Fibroblast of lung (primary cell): ENCODE measurements at places on chromosomes 5 and 9. TPM values are rescaled to one million over a fixed set of nuclear protein-coding genes. Genes with fewer than 3 reads are reported as not detected.

GRCh38 chr9:82117026-82117811 is 128.6 kb downstream of the SPATA31D1 start:
- peak; percentile 14 for DNase-seq

- DNase-seq: no peak
These were observed 72.8 kb downstream of the PRRT1B start for GRCh38 chr9:131618071-131618479.

DNA sequence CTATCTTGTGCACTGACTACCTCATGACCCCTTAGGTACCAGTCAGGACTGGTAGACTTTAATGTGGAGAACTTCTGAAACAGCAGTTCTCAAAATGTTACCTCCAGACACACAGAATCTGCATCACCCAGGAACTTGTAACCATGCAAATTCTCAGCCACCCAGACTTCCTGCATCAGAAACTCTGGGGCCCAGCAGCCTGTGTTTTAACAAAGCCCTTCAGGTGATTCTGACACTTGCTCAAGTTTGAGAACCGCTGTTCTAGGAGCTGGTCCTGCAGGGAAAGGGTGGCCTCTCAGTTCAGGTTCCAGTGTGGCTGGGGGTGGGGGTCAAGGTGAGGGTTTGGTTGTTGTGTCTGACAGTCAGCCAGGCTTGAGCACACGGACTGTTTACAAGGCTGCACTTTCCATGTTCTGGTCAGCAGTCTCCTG is 28.4 kb downstream of the ZFP62 start:
- DNase-seq: no peak

GRCh38 chr9:85408494-85408893 is 333.3 kb downstream of the AGTPBP1 start:
- no peak for DNase-seq

DNA sequence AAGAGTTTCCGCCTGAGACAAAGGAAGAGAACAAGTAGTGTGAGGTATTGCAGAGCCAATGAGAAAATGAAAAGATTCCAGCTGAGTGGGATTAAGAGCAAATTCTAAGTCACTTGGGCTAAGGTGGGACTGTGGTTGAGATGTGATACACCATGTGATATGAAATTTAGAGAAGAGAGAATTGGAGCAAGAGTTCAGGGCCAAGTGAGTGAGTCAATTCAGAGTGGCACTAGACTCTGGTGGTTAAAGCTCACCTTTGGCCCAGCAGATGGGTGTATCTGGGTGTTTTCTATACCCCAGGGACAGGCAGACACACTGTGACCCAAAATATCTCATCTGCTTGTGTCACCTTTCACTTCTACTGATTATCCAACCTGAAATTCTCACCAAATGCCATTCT is 368.1 kb downstream of the KCNN2 start:
- no peak for DNase-seq

DNA sequence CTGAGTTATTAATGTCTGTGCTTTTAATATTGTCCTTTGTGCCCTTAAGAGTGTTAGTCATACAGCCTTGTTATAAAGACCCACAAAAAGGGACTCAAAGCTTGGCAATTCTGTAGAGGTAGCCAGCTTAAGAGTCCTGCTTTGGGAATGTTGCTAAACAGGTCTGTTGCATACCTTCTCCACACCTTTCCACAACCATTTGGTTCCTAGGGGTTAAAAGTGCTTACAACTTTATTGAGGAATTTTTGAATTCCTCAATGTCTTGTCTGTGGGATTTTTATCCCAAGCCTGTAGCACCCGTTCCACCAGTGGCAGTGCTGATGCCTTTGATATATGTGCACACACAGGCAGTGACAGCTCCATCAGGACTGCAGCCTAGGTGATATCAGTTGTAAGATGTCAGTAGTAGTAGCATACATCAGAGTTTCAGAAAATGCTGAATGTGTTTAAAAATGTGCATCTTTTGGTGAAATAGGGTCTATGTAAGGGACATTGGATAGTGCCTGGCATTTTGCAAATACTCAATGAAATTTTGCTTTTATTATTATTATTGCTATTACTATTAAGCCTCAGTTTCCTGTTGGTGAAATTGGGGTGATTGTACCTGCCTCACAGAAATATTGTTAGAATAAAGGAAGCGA is 68.5 kb downstream of the WWC1 start:
- DNase-seq: no peak

DNA sequence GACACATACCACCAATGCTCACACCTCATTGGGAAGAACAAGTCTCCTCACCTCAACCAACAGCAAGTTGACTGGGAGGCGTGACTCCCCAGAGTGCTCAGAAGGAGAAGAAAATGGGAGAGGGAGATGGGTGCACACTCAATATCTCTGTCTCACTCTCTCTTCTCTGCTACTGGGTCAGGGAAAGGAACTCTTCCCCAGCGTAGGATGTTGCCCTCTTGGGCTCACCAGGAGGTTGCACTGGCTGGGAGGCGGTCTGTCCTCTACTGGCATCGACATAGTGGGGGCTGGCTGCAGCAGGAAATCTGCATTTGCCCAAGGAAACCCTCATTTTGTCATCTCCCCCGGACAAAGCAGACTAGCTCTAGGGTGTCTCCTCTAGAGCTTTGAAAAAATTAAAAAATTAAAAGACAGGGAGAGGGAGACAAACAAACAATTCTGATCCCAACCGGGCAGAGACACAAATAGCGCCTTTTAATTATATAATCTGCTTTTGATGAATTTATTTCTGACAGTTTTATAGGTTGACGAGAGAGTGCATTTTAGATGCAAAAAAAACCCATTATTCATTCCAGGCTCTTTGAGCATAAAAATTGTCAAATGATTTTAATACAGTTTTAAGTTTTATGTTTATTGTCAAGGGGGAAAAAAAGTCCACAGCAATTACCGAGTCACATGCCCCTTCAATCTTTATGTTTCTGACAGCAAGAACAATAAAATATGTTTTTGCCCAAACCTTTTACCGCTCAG is 179.3 kb upstream of the MVB12B start:
- no peak for DNase-seq

The GFI1B gene
- total RNA-seq: under 0.01 TPM in 1 of 2 replicates, not detected in the other

The CDH18 gene
- 0.33 TPM in 1 of 2 replicates, not detected in the other for total RNA-seq
